ENCODE measurements at places on chromosomes 5 and 9. TPM values are rescaled to one million over a fixed set of nuclear protein-coding genes. Genes with fewer than 3 reads are reported as not detected.

OR1J2 gene
- not detected for total RNA-seq

ORM2 gene
- not detected for total RNA-seq

DNA sequence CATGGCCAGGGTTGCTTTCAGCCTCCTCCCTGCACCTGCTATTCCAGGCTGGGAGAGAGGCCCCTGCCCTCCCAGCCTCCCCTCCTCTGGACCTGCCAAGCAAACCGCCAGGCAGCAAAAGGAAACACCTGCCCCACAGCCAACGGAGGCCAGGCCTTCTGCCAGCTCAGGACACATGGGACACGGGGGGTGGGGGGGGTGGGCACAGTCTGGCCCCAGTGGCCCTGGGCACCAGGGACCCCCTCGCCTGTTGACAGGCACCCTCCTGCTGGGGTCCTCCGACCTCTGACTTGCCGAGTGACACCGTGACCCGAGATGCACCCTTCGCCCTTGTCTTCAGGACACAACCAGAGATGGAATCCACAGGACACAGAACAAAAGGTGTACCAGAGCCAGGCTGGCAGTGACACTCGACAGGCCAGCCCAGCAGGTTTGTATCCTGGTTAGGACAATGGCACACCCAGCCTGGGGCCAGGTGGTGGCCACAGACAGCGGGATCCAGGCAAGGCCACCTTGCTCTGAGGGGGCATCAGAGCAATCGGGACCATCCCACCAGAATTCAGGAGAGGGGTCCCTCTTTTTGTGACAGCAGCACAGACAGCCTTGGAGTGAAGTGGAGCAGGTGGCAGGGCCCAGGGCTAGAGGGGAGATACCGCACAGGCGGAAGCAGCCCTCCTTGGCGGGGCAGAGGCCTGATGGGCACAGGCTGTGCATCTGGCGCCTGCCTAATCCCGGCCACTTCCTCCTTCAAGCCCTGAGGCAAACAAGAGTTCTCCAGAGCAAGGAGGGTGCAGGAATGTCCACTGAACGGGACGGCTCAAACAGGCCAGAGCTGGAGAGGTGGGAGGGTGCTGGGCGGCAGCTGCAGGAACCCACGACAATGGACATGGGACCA lies 1.3 kb upstream of the TMEM210 start:
- DNase-seq = no peak

DNA sequence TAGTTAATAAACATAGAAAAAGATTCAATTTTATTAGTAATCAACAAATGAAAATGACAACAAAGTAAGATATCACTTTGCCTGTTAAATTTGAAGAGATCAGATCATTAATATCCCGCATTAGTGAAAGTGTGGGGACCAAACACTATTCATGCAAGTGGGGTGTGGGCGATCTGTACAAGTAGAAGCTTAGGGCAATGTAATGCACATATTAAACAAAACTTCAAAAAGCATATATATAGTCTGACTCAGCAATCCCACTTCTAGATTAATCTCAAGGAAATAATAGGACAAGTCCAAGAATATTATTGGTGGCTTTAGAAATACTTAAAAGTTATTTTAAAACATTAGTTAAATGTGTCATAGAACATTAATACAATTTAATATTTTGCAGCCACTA lies 188.5 kb downstream of the LRRC70 start:
- no peak for DNase-seq

- DNase-seq = no peak
These were observed 135.7 kb upstream of the GDNF start for GRCh38 chr5:37975531-37975930.

- DNase-seq = peak; percentile 70
These were observed 598 bp downstream of the RGP1 start for GRCh38 chr9:35749515-35750255.

DNA sequence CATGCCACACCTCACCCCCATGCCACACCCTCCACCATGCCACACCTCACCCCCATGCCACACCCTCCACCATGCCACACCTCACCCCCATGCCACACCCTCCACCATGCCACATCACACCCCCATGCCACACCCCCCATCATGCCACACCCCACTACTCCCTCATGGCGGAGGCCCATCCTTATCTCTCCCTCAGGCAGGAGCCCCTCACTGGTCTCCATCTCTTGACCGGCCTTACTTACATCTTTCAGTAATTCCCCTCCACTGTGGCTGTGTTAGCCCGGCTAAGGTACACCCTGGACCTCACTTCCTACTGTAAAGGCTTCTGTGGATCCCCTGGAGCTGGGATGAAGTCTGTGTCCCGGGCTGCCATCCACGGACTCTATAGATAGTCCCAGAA lies 102.0 kb downstream of the OLFM1 start:
- DNase-seq = no peak
